ENCODE measurements at places on chromosomes 6 and 20.
A peak's percentile ranks its signal among the peaks of the same experiment; 100 is the strongest.

DNA sequence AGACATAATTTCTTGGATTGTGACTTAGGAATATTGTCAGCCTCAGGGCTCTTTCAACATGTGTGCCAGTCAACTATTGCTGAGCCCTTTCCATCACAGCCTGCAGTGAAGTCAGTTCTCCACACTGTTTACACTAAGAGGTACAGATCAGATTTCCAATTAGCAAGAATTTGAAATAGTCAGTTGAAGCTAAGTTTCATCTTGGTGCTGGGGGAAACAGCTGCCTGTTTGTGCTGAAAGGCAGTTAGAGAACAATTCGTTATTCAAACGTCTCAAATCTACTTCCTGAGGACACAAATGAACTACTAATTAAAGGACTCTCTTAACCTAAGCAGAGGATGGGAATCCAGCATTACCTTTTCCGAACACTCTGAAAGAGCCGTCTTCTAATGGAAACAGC lies 25.9 kb downstream of the ADGRF1 start:
- peak; percentile 41 for DNase-seq

- DNase-seq, result no peak
Observed at GRCh38 chr20:61042506-61043385, 209.3 kb upstream of the CDH4 start.

DNA sequence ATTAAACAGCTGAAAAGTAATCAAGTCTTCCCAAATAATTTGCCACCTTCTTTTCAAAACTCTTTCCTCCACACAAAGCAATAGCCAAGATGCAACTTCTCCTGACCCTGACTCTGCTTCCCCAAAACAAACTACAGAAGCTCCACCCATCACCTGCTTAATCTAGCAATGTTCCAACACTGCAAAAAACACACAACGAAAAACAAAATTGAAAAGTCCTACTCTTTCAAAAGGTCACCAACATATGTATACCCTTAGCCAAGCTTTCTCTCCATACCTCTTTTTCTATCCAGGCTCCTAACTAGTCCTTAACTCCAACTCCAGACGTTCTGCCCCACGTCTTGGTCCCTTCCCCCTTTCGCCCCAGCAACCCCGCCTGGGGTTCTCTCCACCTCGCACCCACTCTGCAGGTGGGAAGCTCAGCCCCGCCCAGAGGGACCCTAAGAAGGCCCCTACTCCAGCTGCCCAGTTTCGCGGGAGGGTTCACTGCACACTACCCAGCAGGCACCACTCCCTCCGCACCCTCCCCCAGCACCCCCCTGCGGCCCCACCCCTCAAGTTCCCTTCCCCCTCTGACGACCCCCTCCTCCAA lies 717 bp downstream of the CSNK2A1 start:
- no peak for DNase-seq

GRCh38 chr6:40844246-40844645 lies 194.8 kb downstream of the UNC5CL start:
- no peak for DNase-seq

GRCh38 chr6:79557673-79558467 lies 20.6 kb upstream of the LCA5 start:
- DNase-seq, result no peak

- no peak for DNase-seq
Observed at GRCh38 chr6:151701911-151702562, 105.4 kb upstream of the ESR1 start.

GRCh38 chr6:20509212-20509611 lies 25.0 kb upstream of the CDKAL1 start:
- no peak for DNase-seq

- no peak for DNase-seq
Observed at GRCh38 chr20:20334489-20334888, 33.4 kb upstream of the INSM1 start.

GRCh38 chr6:149492798-149493343 lies 8.1 kb upstream of the ZC3H12D start:
- DNase-seq, result no peak

DNA sequence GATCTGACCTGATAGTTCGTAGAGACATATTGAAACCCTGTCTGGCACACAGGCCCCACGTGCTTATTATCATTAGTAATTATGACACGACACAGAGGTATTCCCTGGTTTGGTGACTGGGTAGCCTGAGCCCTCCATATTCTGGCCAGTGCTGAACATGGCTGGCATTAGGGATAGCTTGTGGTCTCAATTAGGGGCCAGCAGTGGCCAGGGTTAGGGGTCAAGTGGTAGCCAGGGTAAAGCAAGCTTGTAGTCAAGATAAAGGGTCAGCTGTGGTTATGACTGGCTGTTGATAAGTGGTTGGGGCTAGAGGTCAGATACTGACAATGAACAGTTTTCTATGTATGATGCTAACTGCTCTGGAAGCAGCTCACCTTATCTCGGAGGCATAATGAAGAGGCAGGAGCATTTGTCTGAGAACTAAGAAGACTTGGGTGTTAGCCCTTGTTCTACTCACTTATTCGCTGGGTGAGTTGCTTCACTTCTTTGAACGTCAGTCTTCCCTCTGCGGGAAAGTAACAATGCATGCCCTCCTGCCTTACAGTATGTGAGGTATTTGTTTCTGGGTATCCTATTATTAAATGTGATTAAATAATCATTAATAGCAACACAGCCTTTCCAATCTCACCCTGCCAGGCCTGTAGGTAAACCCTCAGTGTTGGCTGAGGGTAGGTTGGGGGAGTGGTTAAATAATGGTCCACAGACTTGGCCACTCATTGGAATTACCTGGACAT lies 66.7 kb downstream of the VEGFA start:
- DNase-seq, result no peak

GRCh38 chr6:116255246-116255800 lies 1.4 kb upstream of the TSPYL4 start:
- no peak for DNase-seq

DNA sequence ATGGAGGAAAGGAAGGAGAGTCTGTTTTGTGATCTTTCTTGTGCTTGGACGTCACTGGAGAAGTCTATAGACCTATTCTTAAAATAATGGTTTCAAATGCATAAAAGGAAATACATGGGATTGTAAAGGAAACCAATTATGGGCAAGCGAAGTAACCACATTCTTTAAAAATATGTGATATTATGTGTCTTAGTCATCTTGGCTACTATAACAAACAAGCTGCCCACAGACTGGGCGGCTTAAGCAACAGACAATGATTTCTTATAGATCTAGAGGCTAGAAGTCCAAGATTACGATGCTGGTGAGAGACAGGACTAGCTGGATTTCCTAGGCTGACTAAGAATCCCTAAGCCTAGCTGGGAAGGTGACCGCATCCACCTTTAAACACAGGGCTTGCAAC lies 49.4 kb upstream of the CD83 start:
- DNase-seq, result no peak

GRCh38 chr6:30830438-30830837 lies 53.9 kb upstream of the DDR1 start:
- no peak for DNase-seq

GRCh38 chr6:131061751-131062119 lies 1.3 kb downstream of the EPB41L2 start:
- no peak for DNase-seq

GRCh38 chr6:119313937-119314884 lies 35.4 kb downstream of the MAN1A1 start:
- DNase-seq, result no peak

DNA sequence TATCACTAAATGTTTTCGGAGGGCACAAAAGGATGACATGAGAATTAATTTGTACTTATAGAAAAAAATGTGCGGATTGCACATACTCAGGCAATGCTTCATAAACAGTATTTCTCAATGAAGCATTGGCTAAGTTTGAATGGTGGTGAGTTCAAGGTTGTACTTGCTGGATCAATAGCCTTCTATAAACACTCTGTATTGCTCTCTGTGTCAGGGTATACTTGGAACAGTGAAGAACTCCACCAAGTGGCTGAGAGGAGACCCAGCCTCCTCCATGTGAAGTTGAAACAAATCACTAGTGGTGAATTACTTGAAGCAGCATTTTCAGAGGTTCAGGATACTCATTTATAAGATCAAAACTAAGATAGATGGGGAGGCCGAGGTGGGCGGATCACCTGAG lies 360.6 kb downstream of the RIMS1 start:
- DNase-seq, result no peak

- DNase-seq, result no peak
Observed at GRCh38 chr6:119137194-119138072, 59.0 kb upstream of the FAM184A start.

DNA sequence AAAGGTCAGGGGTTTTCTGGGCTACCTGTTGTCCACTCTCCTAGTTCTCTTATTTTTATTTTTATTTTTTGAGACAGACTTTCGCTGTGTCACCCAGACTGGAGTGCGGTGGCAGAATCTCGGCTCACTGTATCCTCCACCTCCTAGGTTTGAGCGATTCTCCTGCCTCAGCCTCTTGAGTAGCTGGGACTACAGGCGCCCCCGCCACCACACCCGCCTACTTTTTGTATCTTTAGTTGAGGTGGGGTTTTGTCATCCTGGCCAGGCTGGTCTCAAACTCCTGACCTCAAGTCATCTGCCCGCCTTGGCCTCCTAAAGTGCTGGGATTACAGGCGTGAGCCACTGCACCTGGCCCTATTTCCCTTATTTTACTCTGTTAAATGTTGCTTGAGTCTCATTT lies 149.0 kb downstream of the EYA4 start:
- DNase-seq, result no peak

DNA sequence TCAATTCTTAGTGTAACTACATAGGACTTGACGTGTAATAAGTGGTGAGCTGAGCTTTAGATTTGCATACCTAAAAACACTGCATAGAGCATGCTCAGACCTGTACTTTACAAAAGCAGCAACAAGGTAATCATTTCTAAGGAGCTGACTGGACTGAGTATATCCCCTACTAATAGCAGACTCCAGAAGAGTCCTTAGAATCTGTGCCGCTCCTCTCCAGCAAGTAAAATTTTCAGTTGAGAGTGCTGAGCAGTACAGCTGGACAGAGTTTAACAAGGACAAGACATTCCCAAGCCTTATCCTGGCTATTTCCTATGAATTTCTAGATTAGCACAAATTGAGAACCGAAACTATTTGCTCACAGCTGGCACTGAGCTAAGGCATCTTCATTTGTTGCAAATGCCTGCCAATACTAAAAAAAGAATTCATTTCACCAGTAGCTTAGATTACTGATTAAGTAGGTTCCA lies 26.1 kb upstream of the KLHL31 start:
- no peak for DNase-seq

DNA sequence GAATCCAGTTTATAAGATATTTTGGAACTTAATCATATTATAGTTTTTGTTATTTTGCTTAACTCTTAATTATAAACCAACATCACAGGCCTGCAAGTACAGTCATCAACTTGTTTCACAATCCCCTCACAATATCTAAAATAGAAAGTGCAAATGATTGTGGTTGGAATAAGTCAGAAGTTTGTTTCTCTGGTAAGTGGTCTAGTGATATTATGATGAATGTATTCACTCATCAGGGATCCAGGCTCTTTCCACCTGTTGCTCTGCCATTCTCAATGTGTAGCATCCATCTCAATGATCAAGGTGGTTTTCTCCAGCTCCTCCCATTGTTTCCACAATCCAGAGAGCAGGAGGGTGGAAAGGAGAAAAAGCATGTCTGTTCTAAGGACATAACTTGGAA lies 54.2 kb downstream of the OPN5 start:
- no peak for DNase-seq

DNA sequence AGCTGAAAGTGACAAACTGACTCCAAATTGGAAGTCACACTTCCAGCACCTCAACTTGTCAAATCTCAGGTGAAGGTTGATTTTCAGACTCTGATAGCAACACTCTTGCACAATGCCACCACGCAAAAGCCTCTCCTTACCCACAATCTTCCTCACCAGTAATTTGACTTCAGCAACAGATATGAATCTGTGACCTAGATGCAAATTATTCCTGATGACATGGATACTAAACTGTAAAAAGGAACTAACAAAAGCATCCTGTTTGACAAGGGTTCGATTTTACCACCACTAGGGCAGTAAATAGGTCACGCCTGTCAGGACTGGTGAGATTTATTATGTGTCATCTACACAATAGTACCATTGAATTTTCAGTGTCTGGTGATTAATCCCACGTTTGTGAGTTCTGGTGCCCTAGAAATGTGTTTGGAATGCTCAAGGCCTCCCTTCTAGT lies 134.4 kb upstream of the COL21A1 start:
- peak; percentile 27 for DNase-seq

DNA sequence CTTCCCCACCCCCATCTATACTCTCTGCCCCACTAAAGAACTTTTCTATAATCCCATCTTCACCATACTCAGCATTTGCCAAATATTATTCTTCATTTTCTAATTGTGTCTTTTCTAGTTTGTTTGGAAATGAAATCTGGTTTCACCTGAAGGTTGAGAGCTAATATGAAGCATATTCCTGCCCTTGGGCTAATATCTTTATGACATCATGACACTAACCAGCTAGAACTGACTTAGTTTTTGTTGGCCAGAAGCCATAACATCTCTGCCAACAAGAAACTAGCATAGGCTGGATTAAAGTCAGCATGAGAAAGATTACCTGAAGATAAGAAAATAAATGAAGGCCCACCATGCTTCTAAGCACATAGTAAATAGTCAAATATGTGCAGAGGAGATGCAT lies 16.7 kb downstream of the UNC5CL start:
- DNase-seq, result no peak

DNA sequence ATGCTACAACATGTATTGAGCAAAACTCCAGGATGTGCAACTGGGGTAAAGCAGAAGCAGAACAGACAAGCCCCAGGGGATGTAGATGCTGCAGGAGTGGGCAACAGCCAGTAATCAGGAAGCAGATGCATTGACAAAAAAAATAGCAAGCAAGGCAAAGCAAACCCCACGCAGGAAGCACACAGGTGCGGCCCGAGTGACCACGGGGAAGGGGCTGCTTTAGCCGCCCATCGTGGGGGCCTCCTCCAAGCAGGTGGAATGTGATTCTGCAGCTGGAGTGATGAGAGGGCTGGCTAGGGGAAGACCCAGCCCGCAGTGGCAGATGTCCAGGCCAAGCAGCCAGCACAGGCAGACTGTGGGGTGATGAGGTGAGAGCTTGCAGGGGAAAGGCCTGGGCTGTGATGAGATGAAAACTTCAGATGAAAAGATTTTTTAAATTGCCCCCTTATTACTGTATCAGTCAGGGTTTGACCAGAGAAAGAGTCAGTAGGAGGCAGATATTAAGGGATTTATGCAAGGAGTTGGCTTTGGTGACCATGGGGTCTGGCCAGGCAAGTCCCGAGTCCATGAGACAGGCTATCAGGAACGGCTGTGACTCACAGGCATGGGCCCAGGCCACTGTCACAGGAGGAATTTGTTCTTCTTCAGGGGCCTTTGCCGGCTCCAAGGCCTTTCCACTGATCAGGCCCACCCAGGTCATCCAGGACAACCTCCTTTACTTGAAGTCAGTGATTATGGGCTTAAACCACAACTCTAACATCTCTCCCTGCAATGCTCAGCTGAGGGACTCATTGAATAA lies 207.6 kb downstream of the ANKRD60 start:
- no peak for DNase-seq

- DNase-seq, result no peak
Observed at GRCh38 chr6:135640449-135641111, 143.0 kb upstream of the AHI1 start.

DNA sequence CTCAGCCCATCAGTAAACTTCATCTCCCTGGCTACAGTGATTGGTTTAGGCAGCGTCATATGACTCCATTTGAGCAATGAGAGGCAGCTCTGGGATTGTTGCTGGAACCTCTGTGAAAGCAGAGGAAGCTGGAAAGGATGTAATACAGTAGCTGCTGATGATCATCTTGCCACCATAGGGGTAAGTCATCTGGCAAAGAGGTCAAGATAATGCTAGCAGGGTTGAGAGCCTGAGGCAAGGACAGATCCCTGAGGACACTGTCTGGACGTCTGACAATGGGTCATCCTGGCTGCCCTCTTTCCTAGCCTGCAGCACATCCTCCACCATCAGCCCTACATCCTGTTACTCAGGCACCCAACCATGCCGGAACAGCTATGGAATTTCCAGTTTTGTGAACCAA lies 25.5 kb upstream of the FKBP1A start:
- DNase-seq, result no peak

GRCh38 chr6:75266716-75267291 lies 17.8 kb downstream of the TMEM30A start:
- DNase-seq, result peak; percentile 26
